ENCODE measurements at places on chromosomes 2 and 18.

DNA sequence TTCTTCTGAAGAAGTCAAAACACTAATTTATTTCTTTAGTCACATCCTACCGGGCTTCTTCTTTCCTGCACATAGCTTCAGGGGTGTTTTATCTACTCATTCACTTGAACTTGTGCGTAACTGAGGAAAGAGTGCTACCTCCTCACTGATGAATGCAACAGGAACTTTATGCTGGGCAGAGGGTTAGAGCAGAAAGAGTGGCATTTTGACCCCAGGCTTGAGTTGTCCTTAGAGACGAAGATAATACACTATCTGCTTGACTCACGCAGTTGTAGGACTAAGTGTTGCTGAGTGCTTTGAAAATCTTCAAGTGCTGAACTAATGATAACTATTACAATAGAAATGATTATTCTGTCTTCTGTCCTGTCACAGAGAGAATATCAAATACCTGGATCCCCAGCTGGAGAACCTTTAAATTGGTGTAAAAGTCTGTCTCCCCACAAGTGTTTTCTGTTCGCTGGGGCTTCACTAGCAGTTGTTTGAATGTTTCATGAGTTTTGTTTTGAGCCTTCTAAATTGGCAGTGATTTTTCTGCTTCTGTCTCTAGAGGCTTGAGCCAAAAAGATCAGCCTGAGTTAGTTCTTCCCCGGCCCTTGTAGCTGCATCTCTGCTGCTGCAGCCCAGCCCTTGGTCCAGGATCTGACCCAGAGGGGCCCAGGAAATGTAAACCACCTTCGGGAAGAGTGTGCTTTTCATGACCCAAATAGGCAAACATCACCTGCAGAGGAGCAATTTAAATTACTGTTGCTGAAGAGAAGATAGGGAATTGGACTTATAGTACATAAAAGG, 86.3 kb upstream of the LGALSL start:
- no peak for DNase-seq

GRCh38 chr2:225064362-225064761, 22.1 kb upstream of the DOCK10 start:
- DNase-seq = no peak

DNA sequence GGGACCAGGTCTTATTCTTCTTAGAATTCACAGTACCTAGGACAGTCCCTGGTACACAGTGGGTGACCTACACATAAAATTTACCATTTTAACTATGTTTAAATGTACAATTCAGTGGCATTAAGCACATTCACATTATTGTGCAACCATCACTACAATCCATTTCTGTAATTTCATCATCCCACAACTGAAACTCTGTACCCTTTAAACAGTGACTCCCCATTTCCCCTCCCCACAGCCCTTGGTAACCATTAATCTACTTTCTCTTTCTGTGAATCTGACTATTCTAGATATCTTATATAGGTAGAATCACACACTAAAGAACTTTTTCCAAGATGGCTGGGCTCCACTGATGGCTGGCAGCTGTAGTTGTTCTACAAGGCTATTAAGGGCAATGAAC, 41.6 kb downstream of the GFPT1 start:
- no peak for DNase-seq

DNA sequence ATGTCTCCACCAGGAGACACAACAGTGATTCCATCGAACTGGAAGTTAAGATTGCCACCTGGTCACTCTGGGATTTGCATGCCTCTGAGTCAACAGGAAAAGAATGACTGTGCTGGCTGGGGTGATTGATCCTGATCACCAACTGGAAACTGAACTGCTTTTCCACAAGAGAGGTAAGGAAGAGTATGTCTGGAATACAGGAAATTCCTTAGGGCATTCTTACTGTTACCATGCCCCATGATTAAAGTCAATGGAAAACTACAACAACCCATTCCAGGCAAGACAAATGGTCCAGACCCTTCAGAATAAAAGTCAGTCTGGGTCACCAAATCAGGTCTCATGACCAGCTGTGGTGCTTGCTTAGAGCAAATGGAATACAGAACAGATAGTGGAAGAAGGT, 12.0 kb upstream of the DDX1 start:
- no peak for DNase-seq
